Posterior vena cava (tissue), 2 donors: ENCODE measurements at places on chromosomes 4 and X. TPM values are rescaled to one million over a fixed set of nuclear protein-coding genes. Genes with fewer than 3 reads are reported as not detected.

Gene COL4A5
- 20.5 TPM for total RNA-seq

Gene ALAS2
- 4.7 TPM for total RNA-seq

Gene CXorf65
- total RNA-seq, result not detected

Gene G6PD
- total RNA-seq, result 51.9 TPM

Gene MUC7
- not detected for total RNA-seq

- DNase-seq, result no peak
Observed at GRCh38 chrX:72408885-72409284, 103.2 kb upstream of the CITED1 start.

- no peak for DNase-seq
Observed at GRCh38 chrX:41561045-41561444, 113.9 kb downstream of the NYX start.

DNA sequence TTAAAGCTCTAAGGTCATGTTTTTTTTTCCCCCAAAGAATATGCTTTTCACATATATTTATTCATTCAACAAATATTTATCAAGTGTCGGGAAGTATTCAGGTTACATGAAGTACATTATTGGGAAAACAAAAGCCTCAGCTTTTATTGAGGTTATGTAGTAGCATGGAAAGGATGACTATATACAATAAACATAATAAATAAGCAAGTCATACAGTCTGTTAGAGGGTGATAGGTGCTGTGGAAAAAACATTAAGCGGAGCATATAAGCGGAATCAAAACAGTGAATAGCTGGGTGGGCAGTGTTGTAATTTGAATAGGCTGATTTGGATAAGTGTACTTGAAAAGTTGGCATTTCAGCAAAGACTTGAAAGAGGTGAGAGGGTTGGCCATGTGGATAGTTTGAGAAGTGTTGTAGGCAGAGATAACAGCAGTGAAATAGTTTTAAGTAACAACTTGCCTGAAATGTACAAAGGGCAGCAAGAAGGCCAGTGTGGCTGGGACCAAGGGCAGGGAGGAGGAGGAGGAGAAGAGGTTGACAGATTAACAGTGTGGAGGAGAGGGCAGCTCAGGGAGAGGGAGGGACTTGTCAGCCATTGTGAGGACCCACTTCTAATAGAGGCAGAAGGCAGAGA is 558.7 kb downstream of the SPRY1 start:
- DNase-seq, result no peak

- no peak for DNase-seq
Observed at GRCh38 chr4:27293831-27294230, 433.2 kb downstream of the STIM2 start.
